ENCODE measurements at places on chromosomes 1 and 21. TPM values are rescaled to one million over a fixed set of nuclear protein-coding genes. Genes with fewer than 3 reads are reported as not detected.

Gene PTPN22
- not detected for polyA plus RNA-seq

Gene GCSAML
- polyA plus RNA-seq: not detected

Gene GPR89B
- 20.0 TPM for polyA plus RNA-seq

Gene RAB25
- not detected for polyA plus RNA-seq

Gene F13B
- not detected for polyA plus RNA-seq

Gene IFI44L
- polyA plus RNA-seq: 1.9 TPM

Gene PUSL1
- polyA plus RNA-seq: 45.9 TPM

- DNase-seq: peak; percentile 79
Observed at GRCh38 chr1:241531195-241532161, 700 bp upstream of the KMO start.

DNA sequence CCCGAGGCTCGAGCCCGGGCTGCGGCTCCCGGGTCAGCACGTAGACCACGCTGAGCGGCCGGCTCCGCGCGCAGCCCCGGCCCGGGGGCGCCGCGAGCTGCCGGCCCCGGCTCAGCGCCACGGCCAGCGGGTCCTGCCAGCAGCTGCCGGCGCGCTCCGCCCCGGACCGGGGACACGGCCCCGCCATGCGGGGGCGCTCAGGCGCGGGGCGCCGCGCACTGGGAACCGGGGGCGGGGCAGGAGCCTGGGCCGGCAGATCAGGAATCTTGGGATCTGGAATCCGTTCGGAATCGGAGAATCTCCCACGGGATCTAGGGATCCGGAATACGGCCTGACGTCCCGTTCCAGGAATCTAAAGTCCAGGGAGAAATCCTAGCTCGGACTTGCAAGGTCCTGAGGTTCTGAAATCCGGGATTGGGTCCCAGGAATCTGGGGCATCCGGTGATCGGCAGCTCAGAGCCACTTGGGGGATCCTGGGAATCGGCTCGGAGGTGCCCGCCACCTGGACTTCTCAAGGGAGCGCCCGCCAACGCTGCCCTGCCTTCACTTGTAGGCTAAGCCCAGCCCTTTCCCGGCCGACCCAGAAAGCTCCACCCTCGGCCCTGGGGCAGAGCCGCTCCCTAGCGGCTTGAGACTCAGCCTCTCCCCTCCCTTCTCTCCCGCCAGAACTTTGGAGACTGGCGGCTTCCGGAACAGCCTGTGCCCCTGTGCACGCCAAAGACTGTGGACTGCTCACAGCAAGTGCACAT, at the start of gene MAP3K6:
MAP3K6 (minus strand) TSS at position 551 of the 749 bp plus-strand sequence; CDS start at position 187, 364 bp downstream.
- peak; percentile 55 for DNase-seq

GRCh38 chr21:41095983-41096382, 72.0 kb upstream of the BACE2 start:
- no peak for DNase-seq

GRCh38 chr1:166698771-166699170, 140.5 kb upstream of the POGK start:
- DNase-seq: no peak

DNA sequence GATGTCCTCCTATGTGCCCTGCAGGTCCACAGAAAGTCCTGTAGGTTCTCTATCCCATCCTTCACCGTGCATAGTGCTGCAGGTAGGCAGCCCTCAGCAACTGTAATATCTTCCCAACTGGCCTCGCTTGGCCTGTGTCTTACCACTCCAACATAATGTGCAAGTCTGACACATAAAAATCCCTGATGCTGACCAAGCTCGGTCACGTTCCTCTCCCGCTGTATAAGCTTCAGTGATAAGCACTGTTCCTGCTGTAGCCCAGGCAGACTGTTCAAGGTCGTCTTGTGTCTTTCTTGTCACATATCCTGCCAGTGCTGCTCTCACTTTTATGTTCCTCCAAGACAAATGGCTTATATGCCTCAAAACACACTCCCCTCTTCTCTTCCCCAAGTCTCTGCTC, 19.4 kb upstream of the KCNE1 start:
- peak; percentile 26 for DNase-seq

DNA sequence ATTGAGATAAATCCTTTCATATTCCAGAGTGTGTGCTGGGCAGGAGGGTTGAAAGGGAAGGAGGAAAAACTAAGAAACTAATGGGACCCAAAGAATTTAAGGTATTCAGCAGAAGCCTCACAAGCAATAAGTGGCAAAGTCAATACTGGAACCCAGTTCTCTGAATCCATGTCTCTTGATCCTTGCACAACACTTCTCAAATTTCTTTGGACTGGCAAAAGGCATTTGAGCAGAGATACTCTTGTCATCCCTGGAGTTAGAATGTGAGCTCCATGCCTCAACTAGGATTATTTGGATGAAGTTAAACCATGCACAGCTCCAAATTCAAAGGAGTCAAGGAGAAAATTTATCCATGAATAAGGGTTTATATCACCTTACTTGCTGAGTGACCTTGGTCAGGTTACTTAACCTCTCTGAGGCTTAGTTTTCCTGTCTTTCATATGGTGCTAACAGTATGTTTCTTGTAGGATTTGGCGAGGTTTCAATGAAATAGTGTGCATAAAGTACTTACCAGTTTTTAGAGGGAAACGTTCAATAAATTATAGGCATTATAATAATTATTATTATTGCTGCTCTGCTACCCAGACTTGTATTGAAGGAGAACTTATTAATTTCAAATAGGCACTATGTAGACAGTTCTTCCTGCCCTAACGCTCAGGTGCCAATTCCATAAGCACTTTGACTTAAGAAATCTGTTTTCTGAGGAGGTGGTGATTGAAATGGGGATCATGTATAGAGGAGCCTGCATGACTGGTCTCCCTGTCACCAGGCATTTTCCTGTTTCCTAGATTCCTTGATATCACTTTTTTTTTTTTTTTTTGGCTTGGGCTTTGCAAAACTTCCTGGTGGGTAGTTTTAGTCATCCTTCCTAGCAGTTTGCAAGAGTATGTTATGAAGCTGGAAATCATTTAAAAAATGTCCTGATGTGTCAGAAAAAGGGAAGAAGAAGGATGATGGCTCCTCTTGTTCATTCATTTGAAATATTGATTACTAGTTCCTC, 125.0 kb upstream of the JUN start:
- peak; percentile 89 for DNase-seq

- peak; percentile 67 for DNase-seq
Observed at GRCh38 chr1:56584910-56585528, 5.7 kb upstream of the PLPP3 start.

DNA sequence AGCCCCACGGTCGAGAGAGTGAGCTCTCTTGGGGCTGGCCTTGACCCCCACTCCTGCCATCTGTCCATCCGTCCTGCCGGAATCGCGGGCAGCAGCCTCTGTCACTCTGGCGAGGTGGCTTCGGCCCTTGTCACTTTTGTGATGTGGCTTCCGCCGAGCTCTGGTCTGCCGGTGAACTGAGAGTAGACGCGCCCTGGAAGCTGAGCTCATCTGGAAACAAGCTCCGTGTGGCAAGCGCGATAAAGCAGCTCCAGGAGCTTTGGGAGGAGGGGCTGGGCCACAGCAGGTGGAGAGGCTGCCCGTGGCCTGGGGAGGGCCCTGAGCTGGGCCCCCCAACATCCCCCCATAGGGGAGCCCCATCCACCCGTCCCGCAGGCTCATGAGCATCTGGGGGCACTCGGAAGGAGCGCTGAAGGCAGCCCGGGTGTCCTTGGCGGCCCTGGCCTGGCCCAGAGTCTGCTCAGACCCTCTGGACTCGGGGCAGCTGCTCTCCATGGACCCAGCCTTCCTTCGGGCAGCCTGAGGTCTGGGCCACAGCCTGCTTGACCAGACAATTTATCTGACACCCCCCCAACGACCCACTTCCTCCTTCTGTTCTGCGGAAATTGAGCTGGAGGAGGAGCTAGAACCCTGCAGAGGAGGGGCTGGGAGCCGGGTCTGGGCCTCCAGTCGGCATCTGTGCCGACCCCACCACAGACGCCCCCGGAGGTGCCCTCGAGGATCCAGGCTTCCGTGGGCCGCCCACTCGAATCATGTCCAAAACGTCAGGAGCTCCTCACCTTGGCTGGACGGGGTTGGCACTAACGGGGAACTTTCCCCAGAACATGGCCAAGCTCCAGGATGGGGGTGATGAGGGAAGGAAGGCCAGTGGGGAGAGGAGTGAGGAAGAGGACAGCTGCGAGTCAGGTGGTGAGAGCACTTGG, 59.1 kb downstream of the SLC19A1 start:
- DNase-seq: no peak

DNA sequence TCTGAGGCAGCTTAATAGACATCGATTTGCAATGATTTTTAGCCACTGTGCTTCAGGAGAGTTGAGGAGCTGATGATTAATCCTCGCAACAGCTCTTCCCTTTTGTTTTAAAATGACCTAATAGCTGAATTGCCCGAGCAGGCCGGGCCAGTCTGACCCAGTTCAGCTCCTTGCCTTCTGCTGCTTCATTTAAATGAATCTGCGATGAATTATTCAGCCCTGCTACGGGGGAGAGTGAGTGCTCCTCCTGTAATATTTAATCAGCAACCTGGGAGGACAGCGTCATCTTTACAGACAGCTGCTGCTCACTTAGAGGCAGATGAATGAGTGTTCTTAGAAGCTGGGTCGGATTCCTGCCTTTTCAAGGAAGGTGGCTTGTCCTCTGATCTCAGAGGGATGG, 325.1 kb downstream of the CAMTA1 start:
- no peak for DNase-seq

DNA sequence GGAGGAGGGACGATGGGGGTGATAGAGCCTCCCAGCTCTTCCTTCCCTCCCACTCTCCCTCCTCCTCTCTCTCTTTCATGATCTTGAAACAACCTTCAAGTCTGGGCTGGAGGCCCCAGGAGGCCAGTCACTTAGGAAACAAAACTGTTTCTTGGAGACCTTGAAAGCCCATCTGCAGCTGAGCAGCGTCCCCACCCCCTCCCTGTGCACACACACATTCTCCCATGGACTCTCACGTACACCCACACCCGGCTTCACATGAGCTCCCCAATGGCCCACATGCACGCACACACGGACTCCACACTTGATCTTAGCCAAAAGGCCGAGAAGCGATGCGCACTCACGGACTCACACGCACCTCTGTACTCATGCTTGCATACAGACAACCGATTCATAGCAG, 3.2 kb upstream of the ATP1A2 start:
- no peak for DNase-seq

DNA sequence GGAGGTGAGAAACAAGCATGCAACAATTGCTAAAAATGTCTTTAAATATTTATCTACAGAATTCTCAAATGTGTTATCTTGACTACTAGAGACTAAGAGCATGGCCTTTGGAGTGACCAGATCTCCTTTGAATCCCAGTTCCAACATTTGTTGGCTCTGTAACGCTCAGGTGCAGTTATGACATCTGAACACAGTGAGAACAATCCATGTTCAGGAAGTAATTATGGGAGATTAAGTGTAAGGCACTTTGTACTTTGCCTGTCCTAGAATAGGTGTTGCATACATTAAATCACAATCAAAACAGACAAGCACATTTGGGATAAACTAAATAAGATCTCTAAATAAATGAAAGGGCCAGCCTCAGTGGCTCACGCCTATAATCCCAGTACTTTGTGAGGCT, 454.5 kb downstream of the SMYD3 start:
- no peak for DNase-seq

- no peak for DNase-seq
Observed at GRCh38 chr1:77876884-77877283, 11.5 kb upstream of the NEXN start.

- DNase-seq: no peak
Observed at GRCh38 chr1:36446271-36446670, 4.0 kb downstream of the OSCP1 start.

GRCh38 chr1:150890033-150890416, 3.1 kb downstream of the CTXND2 start:
- DNase-seq: no peak
